Stimulated activated CD4-positive, alpha-beta T cell treated with anti-CD3 and anti-CD28 coated beads, TNF-alpha, amount 100 ng/mL, for 24 hours (primary cell): ENCODE measurements at places on chromosomes 11 and 22.

DNA sequence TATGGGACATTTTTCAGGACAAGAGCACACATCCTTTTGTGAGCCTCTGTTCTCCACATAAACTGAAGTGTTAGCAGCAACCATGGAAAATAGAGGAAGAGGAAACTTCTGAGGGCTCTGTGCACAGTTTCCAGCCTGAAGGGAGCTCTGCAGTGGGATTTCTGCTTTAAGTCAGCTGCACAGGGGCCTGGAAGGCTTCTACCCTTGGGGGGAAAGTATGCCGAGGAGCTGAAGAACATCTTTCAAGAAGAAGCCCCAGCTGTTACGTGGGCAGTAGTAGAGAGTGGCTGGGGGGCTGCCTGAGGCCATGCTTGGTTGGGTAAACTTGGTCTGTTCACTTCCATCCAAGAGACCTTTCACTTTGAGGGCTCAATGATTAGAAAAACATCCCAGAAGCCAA, 82.7 kb upstream of the EED start:
- no peak for DNase-seq

- DNase-seq: no peak
These were observed 93.2 kb upstream of the BMAL1 start for GRCh38 chr11:13184295-13184794.

DNA sequence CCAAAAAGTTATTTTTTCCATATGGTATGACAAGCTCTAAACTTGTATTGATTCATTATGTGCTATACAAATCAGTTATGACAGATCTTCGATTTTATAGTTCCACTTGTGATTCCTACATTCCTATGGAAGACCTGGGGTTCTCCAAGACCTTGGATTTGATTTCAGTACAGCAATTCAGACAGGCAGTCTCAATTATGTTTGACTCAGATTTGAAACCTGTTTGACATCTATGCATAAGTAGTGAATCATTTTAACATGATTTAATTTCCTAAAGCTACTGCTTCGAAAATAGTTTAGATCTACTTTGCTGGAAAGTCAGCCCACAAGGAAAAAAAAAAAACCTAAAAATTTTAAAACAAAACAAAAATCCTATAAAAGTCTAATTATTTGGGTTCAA, 820.4 kb downstream of the LUZP2 start:
- no peak for DNase-seq

- no peak for DNase-seq
These were observed 10.8 kb downstream of the TRIM66 start for GRCh38 chr11:8671651-8672062.

DNA sequence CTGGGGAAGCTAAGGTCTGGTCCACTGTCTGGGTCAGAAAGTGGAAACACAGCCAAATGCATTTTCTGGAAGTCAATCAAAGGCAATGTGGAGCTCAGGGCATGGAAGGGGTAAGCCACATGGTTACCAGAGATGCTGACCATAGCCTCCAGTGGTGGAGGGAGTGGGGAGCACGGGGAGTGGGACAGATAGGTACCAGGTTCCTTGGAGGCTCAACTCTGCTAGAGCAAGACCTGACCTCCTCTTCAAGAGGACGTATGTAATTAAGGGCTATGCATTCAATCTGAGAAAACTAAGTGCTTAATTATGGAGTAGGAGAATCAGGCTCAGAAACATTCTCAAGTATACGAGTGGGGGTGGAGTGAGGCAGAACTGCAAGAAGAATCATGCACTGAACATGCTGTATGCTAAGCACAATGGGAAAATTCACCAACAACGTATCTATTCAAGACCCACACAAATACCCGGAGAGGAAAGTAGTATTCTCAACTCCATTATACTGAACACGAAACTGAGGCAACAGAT, 65.2 kb upstream of the PHOX2A start:
- DNase-seq: no peak

DNA sequence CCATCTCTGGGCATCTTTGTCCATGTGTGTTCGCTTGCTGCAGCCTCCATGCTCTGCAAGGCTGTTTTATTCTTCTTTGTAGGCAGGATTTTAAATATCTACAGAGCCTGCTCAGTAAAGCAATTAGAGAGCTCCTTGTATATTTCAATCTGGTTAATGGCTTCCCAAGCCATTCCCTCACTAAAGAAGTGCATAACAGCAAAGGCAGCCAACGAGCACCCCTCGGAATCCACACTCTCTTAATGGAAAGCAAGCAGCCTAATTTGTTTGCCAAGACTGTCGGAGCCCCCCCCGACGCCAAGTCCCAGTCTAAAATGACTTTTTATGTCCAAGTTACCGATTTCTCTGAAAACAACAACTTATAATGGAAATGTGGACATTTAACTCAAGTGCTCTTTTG, 123.6 kb downstream of the ARL14EP start:
- DNase-seq: no peak

GRCh38 chr22:38021206-38021605, 36.0 kb upstream of the PICK1 start:
- no peak for DNase-seq

DNA sequence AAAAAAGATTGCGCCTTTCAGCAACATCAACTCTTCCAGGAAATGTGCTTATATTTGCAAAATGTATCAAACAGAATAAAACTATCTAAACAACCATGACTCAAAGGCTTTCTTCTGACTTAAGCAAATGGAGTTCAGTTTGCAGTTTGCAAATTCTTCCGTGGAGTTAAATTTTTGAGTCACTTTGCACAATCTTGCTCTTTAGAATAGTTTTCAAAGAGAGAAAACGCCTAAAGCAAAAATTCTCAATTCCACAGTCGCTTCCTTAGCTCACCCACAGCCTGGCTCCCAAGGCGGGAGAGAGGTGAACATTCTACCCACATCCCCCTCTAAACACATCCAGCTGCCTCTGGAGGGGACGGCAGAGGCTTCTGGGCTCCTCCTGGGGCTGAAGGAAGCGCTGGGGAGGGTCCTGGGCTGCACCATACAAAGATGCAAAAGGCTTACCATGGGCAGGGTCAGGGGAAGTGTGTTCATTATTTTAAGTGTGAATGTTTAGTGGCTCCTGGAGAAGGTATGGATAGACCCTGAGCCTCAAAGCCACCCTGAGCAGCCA, 1487.3 kb downstream of the TBC1D22A start:
- no peak for DNase-seq

GRCh38 chr11:118892514-118892913, 8.8 kb downstream of the CXCR5 start:
- DNase-seq: no peak

- no peak for DNase-seq
These were observed 55.8 kb downstream of the CLMP start for GRCh38 chr11:123139206-123139605.

DNA sequence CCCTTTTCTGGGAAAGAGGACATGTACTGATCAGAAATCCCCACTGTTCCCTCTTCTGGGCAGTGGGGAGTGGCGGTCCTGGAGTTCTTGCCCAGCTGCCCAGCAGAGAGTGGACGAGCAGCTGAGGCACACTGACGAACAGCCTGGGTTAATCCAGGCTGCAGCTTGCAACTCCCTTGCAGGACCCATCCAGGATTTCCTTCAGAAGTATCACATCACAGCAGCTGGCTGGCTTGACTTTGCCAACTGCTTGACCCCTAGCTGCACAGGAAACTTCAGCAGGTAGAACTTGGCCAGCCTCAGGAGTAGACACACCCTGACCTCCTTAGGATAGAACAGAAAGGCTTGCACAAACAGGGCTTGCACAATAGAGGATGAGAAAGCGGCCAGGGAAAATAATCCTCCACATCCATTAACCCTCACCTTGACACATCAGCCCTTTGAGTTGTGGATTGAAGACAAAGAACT, 27.9 kb upstream of the FZD4 start:
- no peak for DNase-seq

DNA sequence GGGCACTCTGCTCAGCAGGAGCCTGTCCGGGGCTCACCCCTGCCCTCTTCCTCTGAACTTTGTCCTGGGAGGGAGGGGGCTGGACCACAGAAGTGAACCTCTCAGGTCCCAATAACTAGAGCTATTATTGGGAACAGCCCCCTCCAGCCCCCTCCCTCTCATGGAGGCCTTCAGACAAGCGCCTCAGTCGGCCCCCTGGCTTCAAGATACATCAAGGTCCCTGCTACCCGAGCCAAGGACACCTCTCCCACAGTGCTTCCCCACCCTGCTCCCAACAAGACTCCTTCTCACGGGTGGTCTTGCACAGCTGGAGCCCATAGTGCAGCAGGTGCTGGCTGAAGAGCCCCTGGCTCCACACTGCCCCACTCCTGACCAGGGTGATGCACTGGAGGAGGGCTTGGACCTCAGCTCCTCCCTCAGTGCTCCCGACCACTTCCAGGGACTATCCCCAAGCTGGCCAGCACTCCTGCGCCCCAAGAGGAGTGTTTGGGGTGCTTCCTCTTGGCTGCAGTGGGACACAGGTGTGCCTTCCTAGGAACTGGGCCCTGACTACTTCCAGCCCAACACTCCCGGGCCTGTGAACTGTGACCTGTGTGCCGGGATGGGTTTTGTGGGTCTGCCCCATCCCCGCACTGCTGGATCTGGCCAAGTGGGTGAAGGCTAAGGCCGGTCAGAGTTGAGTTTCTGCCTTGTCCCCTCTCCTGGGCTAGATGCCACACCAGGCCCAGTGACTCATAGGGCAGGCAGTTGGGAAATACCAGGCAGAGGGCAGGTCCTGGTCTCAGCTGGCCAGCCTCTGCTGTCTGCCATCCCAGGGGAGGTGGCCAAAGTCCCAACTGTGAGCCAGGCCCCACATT, 2.2 kb downstream of the PNPLA2 start:
- no peak for DNase-seq

DNA sequence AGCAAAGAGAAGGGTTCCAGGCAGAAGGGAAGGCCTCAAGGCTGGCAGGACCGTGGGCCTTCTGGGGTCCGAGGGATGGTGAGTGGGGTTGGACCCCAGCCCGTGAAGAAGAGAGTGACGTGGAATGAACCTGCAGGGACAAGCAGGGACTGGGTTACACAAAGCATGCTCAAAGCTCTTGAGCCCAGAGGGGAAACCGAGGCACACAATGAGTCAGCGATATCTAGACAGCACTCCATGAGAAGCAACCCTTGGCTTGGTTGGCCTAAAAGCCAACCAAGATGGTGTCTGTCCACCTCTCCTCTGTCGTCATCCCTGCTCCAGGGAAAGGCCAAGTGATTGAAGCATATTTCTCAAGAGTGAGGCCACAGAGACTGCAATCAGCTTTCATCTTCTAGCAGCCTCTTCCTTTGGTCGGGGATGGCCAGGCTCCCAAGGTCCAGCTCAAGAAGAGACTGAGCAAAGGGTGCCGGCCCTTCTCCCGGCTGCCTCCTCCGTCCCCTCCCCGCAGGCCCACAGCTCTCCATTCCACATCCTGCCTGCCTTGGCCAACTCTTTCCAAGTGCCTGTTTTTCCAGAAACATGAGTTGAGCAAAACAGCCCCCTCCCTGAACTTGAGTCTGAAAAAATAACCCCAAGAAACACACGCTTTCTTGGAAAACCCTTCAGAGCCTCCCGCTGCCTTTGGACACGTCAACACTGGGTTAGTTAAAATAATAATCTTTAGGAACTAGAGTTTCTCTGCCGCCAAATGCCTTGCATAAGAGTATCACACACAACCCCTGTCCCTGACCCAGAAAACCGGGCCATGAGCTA, 556.6 kb downstream of the MIAT start:
- DNase-seq: no peak

- no peak for DNase-seq
These were observed 191.9 kb downstream of the NELL1 start for GRCh38 chr11:20861322-20861721.

- DNase-seq: no peak
These were observed 2097.9 kb downstream of the LRRC4C start for GRCh38 chr11:39361557-39361956.

GRCh38 chr11:111423250-111423615, 44.2 kb upstream of the POU2AF1 start:
- DNase-seq: no peak

GRCh38 chr11:135043434-135043833, 631.4 kb upstream of the B3GAT1 start:
- no peak for DNase-seq

- DNase-seq: peak; percentile 45
These were observed 170.3 kb upstream of the ZBED5 start for GRCh38 chr11:11028017-11028692.

DNA sequence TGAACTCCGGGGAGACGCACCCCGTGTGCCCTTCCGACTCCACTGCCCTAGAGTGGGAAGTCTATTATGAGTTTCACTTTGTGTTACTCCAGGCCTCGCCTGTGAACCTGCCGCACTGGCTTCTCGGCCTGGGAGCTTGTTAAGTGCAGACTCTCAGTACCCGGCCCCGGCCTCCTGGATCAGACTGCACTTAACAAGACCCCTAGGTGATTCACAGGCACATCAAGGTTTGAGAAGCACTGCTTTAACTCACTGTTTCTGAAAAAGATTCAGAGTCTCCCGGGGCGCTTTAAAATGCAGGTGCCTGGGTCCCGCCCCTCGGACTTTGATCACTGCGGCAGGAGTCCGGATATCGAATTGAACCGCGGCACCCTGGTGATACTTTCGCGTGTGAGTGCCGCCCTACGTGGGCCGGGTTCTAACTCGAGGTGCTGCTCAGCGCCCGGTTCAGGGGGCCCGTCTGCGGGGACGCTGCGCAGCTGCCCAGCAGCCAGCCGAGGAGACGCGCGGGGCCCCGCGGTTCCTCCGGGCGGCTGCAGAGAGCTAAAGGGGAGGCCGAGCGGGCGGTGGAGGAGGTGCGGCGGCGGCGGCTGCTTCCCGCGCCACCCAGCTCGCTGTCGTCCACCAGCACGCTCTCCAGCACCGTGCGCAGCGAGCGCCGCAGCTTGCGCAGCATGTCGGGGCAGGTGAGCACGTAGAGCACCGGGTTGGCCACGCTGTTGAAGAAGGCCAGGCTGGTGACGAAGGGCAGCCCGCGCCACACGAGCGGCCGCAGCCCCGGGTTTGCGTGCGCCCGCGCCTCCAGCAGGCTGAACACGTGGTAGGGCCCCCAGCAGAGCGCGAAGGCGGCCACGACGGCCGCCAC, 3.4 kb downstream of the PTGDR2 start:
- DNase-seq: no peak

- DNase-seq: no peak
These were observed 19.5 kb upstream of the RAB1B start for GRCh38 chr11:66248903-66249302.

DNA sequence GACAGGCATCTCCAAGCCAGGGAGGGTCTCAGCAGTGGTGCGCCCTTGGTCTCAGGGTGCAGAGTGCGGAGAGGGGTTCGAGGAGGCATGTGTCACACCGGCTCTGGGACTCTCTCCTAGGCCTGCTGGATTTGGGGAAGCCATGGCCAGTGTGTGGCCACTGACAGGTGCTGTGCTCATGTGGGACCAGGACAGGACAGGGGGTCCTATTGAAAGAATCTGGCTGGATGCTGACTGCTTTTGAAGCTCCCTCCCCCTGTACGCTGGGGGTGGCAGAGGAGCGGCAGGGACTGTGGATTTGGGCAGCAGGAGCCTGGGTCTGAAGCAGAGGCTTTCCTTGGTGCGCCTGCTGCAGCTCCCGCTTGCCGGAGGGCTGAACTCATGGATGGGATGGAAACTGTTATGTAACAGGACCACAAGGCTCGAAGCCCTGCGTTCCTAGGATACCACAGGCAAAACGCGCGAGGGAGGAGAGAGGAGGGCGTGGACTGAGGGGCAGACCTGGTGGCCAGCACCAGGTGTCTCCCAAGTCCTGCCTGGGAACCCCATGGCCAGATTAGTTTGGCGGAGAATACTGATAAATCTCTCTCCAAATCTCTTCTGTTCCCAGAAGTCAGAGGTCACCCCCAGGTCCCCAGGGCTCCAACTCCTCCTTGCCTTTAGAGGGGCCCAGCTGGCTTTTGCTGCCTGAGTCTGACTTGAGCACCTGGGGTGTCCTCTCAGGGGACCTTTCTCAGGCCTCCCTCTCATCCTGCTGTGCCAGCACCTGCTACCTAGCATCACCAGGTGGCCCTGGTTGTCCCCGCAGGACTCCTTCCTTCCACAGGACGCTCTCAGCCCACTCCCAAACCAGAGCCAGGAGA, 13.8 kb upstream of the TEF start:
- no peak for DNase-seq
